ENCODE measurements at places on chromosomes 4 and X.

DNA sequence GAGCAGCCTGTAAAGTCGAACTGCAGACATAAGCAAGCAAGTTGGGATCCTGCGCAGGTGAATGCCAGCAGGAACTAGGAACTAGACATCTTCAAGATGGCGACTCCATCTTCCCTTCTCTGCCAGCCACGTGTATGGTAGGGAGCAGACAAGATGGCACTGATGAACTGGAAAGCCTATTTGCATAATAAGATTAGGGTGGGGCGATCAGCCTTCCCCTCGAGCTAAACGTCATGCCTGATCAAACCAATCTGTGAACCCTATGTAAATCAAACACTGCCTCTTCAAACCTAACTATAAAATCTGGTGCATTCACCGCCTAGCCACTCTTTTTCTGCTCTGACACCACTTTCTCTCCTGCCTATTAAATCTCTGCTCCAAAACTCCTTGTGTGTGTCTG, 28.1 kb upstream of the LGI2 start:
- no peak for DNase-seq

GRCh38 chr4:4412641-4413372, 25.9 kb downstream of the NSG1 start:
- no peak for DNase-seq

GRCh38 chr4:138670681-138671080, 344.9 kb upstream of the NOCT start:
- DNase-seq, result no peak

DNA sequence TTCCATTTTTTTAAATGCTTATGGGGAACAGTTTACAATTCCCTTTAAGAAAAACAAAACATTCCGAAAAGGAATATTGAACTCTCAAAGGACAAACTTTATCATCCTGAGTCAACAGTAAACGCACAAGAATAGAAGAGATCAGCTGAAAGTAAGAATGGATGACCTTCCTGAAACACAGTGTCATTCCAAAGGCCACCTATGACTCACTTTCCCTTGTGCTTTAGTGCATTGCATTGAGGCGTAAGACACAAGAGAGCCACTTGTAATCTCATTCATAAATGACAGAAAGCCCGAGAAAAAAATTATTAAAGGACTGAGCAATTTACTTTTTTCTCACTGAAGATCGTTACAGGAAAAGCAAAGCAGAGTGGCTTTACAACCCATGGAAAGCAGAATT, 1062.4 kb upstream of the DIAPH2 start:
- DNase-seq, result no peak

DNA sequence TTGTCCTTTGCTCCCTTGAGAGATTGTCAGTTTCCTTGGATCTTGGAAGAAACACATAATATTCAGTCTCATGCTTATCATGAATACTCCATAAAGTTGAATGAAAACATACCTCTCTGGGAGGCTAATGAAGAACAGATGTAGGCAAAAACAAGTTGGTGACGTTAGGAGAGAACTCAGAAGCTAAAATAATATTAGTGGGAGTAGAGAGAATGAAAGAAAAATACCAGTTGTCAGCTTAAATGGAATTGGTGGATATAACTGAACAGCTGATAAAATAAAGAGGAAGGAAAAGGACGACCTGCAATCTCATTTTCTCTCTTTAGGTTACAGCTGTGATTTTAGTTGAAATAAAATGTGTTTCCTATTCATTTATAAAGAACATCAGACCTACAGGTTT, 124.8 kb downstream of the SNCA start:
- DNase-seq, result no peak

DNA sequence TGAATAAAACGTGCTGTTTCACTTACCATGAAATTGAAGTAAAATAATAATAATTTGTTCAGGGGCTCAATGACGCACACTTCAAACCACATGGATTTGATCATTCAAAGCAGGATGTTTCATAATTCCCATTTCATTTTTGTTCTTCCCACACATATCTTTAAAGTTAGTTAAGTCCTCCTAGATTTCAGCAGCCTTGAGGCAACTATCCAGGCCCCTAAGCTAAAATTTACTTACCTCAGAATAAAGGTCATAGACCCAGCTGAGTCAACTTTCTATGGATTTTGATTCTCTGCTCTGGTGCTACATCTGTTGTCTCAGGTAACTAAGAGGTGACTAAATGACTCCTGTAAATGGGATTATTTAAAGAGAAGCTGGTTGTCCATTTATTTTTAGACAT, 25.0 kb downstream of the GPR174 start:
- DNase-seq, result no peak

Data from mesenteric fat pad (tissue), 1 donor.